ENCODE measurements at places on chromosomes 4 and X.

- no peak for DNase-seq
Measured at GRCh38 chrX:93422693-93423092, 250.7 kb downstream of the NAP1L3 start.

DNA sequence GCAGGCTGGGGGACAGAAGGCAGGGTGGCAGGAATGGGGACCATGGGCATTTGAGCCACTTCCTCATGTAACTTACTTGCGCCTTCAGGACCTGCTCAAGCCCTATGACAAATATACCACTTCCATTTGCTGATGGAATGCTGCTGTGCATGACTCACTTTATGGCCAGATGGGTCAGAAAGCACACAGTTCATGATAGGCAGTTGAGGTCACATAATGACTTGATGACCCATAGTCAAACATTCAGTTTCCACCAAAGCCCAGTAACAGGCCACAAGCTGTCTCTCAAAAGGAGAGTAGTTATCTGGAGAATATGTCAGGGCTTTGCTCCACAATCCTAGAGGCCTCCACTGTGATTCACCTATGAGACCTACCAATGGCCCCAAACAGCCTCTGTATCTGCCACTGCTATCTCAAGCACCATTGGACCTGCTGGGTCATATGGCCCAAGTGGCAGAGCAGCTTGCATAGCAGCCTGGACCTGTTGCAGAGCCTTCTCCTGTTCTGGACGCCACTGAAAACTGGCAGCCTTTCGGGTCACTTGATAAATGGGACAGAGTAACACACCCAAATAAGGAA lies 5.3 kb upstream of the PAPSS1 start:
- no peak for DNase-seq

DNA sequence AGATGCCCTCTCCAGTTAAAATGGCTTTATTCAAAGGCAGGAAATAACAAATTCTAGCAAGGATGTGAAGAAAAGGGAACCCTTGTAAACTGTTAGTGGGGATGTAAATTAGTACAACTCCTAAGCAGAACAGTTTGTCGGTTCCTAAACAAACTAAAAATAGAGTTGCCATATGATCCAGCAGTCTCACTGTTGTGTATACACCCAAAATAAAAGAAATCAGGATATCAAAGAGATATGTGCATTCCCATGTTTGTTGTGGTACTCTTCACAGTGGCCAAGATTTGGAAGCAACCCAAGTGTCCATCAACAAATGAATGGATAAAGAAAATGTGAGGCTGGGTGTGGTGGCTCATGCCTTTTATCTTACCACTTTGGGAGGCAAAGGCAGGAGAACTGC lies 36.1 kb downstream of the ADH7 start:
- no peak for DNase-seq

GRCh38 chr4:164345756-164346155 lies 408.2 kb upstream of the SMIM31 start:
- no peak for DNase-seq

- no peak for DNase-seq
Measured at GRCh38 chr4:14749910-14750309, 252.4 kb upstream of the CPEB2 start.

GRCh38 chr4:159174645-159175084 lies 71.8 kb downstream of the RAPGEF2 start:
- DNase-seq = no peak

DNA sequence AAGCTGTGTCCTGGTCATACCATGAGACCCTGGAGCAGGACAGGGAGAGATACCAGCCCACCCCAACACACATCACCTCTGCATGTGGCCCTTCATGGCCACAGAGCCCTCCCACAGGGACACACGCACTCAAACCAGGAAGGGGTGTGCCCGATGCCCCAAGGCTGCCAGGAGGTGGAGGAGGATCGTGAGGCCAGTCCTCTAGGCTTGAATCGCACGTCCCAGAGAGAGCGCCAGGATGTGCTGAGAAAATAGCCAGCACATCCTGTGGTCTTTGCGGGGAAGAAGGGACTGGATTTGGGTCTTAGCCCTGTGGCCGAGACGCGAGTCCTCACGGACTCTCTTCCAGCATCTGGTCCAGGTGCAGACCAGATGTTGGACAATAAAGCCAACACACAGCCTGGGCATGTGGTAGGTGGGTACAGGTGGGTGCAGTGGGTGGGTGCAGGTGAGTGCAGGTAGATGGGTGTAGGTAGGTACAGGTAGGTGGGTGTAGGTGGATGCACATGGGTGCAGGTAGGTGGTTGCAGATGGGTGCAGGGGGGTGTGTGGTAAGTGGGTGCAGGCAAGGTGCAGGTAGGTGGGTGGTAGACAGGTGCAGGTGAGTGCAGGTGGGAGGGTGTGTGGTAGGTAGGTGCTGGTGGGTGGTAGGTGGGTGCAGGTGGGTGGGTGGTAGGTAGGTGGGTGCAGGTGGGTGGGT lies 94.3 kb upstream of the AFAP1 start:
- no peak for DNase-seq

DNA sequence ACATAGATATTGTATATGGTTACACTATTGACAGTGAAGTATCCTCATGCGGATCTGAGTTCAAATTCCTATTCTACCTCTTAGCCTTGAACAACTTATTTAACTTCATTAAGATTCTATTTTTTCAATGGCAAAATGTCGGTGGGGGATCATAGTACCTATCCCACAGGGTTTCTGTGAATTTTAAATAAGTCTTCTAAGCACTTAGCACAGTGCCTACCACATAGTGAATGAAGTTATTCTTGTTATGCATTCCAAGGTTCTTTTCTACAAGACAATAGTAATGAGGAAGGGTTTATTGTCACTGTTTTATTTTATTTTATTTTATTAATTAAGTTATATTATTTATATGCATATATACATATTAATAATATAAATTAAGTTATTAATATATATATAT lies 8.8 kb upstream of the ENAM start:
- DNase-seq = no peak

DNA sequence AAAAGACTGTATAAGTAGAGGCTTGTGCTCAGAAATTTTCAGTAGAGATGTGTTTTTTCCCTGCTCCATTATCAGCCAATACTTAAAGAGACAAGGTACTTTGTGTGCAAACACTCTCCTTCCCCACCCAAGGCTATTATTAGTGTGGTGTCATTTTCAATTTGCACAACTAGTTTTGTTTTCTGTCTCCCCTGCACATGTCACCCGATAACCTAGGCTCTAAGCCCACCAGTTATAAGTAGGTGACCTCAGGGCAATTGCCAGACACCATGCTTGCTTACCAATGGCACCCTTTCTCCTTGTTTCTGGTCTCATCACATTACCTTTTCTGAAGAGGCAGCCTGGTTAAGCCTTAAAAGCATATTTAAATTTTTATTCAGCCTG lies 8.0 kb upstream of the GUCY1A1 start:
- no peak for DNase-seq

Data from brain pericyte (primary cell).